ENCODE measurements at places on chromosomes 16 and 17. TPM values are rescaled to one million over a fixed set of nuclear protein-coding genes. Genes with fewer than 3 reads are reported as not detected.

CCL4 gene
- 3.6 TPM for polyA plus RNA-seq

DNAJA3 gene
- polyA plus RNA-seq: 19.5 TPM

ABCC6 gene
- polyA plus RNA-seq: 6.1 TPM

TOX3 gene
- polyA plus RNA-seq: not detected

DNA sequence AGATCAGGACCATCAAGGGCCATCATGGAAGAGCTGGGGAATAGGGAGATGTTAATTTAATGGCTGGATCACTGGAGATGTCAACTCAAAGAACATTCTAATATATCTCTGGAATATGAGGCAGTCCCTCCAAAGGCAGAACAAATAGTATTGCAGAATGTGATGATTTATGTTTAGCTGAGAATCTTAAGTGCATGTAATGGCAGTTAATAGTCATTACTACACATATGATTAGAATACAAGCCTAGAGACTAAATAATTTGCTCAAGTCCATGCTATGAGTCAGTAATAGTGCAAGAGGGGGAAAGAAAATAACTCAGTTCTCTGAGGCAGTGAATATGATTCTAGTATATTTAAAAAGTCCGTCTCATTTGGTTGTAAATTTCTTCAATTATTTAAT lies 32.3 kb downstream of the SNTB2 start:
- no peaks in the 10 kb centered on the region for H3K27me3 ChIP-seq
- H3K36me3 ChIP-seq: no peaks in the 10 kb centered on the region
- H3K4me1 ChIP-seq: no peaks in the 10 kb centered on the region
- H3K4me3 ChIP-seq: no peak overlapping the region

GRCh38 chr17:83079352-83079747 lies at the start of gene METRNL:
METRNL (plus strand) TSS chr17:83079609; CDS start chr17:83079816, 207 bp downstream.
- DNase-seq: peak; percentile 60
- peaks cover 38% of the 10 kb centered on the region for H3K4me1 ChIP-seq
- peak within 1 kb of the TSS; percentile 58 for H3K4me3 ChIP-seq
- no peak within 1 kb of the TSS for H3K27ac ChIP-seq
- no peaks in the 10 kb centered on the region for H3K36me3 ChIP-seq
- H3K27me3 ChIP-seq: peaks cover 2% of the 10 kb centered on the region
